ENCODE measurements at places on chromosomes 16 and 17.

DNA sequence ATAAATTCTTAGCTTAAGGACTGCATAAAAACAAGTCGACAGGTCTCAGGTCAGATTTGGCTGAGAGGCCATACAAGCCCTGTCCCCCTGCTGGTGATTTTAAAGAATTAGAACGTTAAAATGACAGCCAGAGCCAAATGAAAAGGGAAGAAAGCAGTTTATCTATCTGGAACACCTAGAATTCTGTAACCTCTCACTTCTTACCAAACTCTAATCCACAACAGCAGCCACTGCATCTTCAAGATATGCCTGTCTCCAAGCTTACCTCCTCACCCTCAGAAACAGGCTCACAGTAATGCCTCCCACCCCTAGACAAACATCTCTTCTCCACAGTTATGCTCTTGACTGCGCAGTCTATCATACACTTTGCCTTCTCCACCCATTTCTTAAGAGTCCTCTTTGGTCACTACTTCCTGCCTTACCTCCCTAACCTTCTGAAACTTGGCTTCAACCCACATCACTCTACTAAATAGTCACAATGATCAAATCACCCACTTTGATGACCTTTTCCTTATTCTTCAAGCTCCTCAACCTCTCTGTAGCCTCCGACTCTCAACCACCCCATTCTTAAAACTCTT lies 14.2 kb downstream of the ANKFY1 start:
- no peak for DNase-seq

DNA sequence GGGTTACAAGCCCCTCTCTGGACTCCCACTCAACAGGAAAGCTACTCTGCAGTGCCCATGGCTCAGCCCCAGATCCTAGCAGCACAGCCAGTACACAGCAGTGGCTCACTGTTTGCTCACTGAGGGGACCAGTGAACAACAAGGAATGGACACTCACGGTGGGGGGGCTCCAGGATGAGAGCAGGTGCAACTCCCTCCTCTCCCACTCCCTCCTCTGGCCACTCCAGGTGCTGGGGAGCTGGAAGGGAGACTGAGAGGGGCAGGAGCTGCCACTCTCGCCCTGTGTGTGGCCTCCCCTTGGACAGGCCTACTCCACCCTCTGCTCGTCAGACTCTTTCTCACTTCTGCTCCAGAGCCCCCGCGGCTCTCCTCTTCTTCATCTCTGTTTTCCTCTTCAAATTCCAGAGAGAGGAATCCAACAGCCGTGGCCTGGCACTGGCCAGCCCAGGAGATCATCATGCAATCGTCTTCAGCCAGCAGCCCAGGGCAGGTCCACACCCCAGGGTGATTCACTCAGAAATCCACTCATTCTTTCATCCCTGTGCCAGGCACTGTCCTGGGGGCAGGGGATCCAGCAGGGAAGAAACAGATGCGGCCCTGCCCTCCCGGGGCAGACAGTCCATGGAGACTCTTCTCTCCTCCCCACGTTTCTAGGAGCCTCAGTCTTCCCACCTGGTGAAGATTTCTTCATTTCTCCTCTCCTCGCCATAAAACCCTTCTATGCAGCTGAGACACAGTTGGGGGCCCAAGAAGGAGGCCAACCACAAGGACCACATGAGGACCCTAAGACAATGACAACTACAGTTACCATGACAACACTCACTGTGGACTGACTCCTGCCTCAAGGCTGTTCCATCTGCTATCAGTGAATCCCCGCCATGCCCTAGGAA lies 30.7 kb downstream of the CFAP20 start:
- no peak for DNase-seq

DNA sequence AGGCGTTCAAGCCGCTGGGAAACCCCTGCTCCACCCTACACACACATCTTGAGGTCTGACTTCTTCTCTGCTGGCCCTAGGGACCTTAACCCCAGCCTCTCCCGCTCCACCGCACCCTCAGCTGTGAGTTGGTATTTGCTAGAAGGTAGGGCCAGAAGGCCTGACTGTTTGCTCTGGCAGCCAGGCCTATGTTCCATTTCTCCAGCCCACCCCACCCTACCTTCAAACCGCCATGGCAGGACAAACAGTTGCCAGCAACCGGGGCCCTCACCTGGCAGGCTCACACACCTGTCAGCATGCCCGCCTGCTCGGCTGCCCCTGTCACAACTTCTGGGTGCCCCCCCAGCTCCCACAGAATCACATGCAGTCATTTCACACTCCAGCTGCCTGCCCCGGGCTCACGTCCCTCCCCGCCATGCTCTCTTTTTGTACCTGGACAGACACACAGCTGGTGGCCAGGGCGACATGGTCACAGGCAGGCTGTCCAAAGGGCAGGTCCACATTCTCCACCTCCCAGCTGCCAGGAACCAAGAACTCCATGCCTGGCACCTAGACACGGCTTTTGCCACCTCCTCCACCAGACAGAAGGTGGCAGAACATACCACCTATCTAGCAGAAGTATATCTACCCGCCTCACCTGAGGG lies 2.6 kb upstream of the ATP2A3 start:
- DNase-seq = no peak

DNA sequence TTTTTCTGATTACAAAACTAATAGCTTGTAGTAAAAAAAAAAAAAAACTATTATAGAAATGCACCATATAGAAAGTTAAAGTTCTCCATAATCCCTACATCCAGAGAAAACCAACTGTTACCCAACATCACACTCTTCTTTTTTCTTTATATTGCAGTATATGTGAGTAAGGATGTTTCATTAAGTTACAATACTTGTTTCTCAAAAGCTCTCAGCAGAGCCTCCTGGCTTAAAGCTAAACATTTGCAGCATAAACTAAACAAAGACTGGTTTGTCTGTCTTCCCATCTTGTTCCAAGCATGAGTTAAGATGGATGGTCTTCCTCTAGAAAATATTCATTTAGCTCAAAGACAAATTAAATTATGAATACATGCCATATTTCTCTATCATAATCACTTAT lies 25.2 kb downstream of the GRB2 start:
- DNase-seq = no peak

- DNase-seq = no peak
These were observed 4.5 kb upstream of the IRX3 start for GRCh38 chr16:54290833-54291655.

DNA sequence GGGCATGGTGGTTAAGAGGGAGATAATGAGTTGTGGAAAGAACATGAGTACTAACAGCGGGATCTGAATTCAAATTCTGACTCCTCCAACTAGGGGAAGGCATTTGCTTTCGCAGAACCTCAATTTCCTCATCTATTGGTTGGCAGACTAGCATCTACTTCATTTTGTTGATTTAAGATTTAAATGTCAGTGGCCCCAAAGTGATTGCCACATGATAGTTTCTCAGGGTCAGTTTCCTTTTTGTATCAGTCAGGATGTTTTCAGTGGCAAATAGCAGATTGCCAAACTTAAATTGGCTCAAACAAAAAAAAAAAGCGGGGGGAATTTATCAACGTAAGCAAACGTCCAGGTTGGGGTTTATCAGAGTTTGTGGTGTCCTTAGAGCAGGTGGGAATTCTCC lies 25.1 kb upstream of the NOS2 start:
- no peak for DNase-seq

DNA sequence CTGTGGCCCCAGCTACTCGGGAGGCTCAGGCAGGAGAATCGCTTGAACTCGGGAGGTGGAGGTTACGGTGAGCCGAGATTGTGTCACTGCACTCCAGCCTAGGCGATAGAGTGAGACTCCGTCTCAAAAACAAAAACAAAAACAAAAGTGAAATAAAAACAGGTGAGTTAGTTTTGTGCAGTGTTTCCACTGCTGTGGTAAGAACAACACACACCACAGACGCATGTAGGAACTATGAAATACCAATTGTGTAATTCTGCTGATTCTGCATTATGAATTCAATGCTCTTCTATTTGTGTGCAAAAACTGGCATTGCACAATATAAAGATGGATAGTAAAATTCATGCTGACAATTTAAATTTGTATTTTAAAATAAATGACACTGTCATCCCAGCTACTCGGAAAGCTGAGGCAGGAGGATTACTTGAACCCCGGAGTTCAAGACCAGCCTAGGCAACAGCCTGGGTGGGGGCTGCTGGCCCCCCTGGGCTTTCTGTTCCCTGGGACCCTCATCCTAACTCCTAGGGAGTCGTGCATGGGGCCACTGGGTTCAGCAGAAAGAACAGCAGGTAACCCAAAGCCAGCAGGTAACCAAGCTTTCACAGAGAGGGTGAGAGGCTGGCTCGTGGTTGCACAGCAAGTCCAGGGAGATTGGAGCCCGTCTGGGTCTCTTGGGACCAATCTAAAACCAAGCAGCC lies 10.6 kb upstream of the RHBDF2 start:
- no peak for DNase-seq

- no peak for DNase-seq
These were observed 725 bp upstream of the ARL5C start for GRCh38 chr17:39166437-39167335.

DNA sequence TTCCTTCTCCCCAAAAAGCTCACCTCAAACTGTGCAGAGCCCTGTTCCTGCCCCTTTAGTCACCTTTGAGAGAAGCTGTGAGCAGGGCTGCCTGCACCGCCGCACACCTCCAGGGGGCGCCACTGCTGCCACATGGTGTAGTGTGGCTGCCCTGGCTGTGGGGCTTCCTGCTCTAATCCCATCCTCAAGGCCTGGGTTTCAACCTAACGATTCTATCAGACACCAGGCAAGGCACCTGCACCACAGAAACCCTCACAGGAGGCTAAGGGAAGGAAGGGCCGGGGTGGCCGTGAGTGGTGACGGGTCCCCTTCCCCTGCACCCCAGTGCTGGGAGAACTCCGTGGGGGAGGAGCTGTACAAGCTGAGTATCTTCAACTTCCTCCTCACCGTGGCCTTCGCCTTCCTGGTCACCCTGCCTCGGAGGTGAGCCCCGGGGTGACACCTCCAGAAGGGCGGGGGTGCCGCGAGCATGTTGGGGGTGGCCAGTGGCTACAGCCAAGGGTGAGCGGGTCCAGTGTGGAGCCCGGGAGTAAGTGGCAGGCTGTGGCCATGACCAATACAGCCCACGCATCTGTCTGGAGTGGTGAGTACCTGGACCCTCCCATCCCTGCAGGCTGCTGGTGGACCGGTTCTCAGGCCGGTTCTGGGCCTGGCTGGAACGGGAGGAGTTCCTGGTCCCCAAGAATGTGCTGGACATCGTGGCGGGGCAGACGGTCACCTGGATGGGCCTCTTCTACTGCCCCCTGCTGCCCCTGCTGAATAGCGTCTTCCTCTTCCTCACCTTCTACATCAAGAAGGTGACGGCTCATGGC lies 7.0 kb downstream of the TMC8 start:
- no peak for DNase-seq

- no peak for DNase-seq
These were observed 184.0 kb downstream of the CYLD start for GRCh38 chr16:50925758-50926357.

DNA sequence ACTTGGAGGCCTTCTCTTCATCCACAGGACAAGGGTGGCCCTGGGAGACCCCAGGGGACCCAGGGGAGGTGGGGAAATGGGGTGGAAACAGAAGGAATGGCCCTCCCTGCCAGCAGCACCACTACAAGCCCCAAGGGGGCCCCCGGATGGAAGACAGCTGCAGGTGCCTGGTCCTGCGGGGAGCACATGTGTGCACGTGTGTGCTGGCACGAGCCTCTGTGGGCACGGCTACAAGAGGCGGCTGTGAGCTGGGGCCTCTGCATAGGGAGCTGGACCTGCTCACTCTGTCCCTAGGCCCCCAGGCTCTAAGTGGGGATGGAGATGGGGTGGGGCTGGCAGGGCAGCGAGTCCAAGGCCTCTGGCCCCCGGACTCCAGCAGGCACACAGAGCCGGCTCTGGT lies 13.2 kb upstream of the AATK start:
- no peak for DNase-seq

GRCh38 chr17:66836063-66837005 lies 1.4 kb downstream of the CACNG5 start:
- no peak for DNase-seq

- no peak for DNase-seq
These were observed 28.3 kb downstream of the VPS35L start for GRCh38 chr16:19583665-19584300.

- DNase-seq = no peak
These were observed 40.0 kb upstream of the CCR7 start for GRCh38 chr17:40605306-40605705.

DNA sequence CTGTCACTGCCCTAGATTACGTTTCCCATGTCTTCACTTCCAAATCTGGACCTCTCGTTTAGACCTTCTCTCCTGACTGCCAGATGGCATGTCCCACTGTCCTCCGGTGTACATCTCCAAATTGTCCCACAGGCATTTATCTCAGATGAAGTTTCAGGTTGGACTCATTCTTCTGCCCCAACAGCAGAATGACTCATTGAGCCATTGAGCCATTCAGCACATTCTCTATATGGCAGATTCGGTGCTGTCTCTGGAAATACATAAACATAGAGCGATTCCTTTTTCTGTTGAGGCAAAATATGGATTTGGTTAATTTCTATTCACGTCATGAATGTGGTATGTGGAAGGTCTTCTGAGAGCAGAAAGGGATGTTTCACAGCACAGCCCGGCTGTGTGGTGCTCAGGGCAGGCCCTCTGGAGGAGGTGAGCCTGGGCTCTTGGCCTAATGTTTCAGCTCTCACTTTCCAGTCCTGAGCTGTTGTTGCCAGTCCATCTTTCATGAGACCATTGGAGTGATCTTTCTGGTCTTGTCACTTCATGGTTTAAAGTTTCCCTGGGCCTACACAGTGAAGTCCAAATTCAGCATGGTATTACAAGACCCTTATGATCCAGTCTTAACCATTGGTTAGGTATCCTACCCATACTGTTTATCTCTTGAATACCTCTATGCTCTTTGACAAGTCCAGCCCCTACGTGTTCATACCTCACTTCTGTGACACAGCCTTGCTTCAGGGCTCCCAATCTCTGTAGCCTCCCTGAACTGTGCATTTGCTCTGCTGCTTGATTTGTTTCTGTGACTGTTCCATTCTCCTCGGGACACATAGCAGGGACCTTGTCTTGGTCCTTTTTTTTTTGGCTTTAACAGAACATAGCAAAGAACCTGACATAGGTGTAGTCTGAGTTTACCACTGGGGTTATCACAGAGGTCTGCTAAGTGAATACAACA lies 15.9 kb downstream of the HAPSTR1 start:
- no peak for DNase-seq

DNA sequence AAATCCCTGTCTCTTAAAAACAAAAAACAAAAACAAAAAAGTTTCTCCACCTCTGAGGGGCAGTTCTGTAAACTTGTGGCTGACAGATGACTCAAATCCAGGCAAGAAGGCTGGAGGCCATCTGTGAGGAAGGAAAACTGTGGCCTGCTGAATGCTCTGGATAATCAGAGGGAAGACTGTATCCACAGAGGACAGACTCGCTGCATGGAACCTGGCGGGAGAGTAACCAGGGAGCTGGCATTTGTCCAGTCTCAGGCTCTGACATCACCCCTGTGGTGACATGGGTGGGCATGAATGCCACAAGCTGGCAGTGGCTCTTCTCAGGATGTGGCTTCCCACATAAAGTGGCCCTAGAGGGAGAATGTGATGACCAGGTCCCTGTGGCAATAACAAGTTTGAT lies 2.8 kb upstream of the KSR1 start:
- no peak for DNase-seq

DNA sequence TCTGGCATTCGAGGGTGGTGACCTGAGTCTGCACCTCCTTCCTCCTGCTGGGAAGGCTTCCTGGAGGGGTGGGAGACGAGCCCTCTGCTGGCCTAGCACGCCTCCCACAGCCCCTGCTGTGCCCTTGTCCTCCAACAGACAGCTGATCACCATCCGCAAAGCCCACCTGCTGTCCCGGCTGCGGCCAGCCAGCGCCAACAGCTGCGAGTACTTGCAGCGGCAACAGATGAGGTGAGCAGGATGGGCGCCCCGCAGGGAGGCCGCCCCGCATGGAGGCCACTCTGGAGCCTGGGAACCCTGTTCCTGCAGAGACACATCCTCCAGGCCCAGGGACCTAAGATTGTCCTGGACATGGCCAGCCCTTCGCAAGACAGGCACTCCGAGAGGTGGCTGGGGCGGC lies 21.6 kb downstream of the UBALD1 start:
- no peak for DNase-seq
